ENCODE measurements at places on chromosomes 3 and 15.

- no peak for DNase-seq
These were observed 9.4 kb downstream of the MAPKAPK3 start for GRCh38 chr3:50626401-50626800.

GRCh38 chr15:51396921-51397320, 55.5 kb downstream of the GLDN start:
- no peak for DNase-seq

DNA sequence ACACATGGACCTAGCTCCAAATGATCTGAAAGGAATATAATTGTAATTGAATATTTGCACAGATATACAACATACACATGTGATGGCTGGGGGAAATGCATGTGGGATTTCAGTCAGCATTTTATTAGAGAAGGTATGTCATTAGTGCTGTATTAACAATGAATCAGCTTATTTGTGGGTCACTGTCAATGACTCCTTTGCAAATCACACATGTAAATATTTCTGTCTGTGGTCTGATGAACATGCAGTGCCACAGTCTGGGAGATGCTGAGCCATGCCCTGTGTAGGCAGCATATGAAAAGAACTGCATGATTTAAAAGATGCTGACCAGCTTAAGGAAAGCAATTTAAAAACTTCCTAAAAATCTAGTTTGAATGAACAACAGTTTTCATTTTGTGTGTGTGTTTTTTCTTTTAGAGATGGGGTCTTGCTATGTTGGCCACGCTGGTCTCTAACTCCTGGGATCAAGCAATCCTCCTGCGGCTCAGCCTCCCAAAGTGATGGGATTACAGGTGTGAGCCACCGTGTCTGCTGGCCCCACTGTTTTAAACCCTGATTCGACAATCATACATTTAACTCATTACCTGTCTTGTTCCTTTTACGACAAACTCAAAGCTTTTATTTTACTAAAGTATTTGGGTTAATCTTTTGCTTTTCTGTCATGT, 803 bp upstream of the B3GNT5 start:
- no peak for DNase-seq

DNA sequence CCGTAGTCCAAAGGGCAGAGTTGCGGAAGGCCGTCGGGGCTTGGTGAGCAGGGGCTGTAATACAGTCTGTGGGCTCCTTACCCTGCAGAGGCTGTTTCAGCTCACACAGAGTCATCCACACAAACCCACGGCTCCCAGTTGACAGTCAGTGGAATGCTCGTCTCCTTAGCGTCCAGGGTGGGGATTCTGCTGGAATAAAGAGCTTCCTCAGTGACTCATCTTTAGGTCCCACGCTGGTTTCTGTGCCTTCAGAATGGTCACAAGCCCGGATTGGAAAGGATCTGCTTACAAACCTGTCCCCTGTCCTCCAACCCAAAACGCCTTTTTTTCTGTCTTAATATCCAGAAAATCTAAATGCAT, 201.3 kb upstream of the TPM1 start:
- DNase-seq, result no peak

DNA sequence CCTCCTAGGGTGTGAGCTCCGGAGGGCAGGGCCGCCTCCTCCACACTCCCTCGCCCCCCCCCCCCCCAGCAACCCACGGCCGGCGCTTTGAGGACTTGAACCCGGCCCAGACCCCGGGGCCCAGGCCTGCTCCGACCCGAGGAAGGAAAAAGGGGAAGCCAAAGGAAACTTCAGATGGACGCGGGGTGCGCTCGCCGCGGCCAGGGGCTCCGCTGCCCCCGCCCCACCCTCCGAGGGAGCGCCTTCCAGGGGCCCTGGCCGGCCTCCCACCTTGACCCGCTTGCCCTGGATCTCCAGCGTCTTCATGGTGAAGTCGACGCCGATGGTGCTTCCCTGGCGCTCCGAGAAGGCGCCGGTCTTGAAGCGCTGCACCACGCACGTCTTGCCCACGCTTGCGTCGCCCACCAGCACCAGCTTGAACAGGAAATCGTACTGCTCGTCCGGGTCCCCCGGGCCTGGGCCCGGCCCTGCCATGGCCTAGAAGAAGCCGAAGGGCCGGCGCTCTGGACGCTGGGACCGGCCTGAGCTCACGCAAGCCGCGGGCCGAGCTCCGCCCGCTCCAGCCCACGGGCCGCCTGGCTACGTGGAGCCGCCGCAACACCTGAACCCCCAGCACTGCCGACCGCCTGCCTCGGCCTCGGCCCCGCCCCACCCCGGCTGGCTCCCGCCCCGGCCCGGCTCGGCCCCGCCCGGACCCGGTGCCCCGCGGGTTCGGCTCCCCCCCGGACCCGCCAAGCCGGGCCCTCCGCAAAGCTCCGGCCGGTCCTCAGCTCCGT, 400 bp downstream of the RAB43 start:
- DNase-seq, result no peak

DNA sequence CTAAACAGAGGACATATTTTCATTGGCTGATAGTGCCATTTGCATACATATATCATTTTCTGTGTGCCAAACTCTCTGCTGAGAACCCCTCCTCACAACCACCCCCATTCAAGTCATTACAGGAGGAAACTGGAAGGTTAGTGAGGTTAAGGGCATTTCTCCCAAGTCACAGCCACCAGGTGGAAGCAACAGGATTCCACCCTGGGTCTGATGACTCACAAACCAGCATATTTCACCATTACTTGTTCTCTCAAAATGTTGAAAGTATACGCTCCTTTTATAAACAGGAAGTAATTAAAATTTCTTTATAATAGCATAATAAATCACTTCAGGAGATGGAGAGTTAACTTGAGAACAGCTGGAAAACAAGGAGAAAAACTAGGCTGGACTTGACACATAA, 398.6 kb upstream of the WNT5A start:
- no peak for DNase-seq

- DNase-seq, result no peak
These were observed 480.5 kb downstream of the CNTN4 start for GRCh38 chr3:2579206-2579605.
